ENCODE measurements at places on chromosomes 5 and 9.

- no peak for DNase-seq
Observed at GRCh38 chr5:138623053-138623452, 47.9 kb upstream of the HSPA9 start.

DNA sequence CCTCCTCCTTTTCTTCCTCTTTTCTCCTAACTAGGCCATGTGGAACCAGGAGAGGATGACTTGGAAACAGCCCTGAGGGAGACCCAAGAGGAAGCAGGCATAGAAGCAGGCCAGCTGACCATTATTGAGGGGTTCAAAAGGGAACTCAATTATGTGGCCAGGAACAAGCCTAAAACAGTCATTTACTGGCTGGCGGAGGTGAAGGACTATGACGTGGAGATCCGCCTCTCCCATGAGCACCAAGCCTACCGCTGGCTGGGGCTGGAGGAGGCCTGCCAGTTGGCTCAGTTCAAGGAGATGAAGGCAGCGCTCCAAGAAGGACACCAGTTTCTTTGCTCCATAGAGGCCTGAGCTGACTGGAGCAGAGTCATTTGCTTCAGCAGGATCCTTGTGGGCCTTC lies 13.7 kb downstream of the NUDT2 start:
- DNase-seq: no peak

GRCh38 chr5:6822556-6823343 lies 109.5 kb downstream of the TENT4A start:
- DNase-seq: no peak

GRCh38 chr9:21996438-21996837 lies 1.8 kb downstream of the CDKN2B-AS1 start:
- no peak for DNase-seq

DNA sequence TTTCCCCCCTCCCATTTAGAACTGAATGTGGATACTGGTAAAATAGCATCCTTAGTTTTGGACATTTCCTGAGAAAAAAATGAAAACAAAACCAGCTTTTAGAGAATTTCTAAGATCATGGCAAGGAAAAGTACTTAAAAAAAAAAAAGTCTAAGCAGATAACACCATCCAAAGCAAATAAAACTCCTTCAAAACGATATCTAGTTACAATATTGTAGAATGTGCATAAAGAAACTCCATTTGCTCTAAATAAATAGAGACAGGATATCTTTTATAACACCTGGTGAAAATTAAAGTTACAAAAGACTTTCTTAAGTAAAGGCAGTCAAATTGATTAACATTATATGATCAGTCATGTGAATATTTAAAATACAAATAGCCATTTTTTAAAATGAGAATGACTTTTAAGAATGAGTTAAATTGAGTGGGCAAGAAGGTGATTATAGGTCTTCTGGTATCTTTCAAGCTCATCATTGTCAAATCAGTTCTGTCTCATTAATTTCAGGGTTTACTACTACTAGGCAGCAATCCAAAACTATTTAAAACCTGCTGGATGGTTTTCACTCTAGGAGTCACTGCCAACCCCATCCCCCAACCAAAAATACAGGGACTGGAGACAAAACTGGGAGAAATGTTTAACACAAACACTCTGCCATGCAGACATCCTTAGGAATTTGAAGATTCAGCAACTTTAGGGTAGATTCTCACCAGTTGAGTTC lies 382.6 kb downstream of the ADGRV1 start:
- no peak for DNase-seq

DNA sequence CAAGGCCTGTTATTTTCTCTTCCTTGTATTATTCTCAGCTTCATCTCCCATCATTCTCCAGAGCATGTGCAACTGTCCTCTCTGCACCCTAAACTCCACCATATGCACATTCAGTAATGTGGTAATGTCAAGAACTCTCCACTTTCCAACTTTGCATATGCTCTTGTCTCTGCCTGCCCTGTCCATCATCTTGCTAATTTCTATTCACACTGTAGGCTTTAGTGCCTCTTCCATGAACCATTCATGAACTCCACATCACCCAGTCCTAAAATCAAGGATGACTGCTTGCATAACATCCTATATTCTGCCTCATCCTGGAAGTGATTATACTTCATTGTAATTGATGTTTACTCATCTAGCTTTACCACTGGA lies 354.8 kb downstream of the PDE4D start:
- no peak for DNase-seq

Data from SHP77 treated with DMSO at 0.1 percent for 48 hours (cell line).